ENCODE measurements at places on chromosomes 11 and 22.

DNA sequence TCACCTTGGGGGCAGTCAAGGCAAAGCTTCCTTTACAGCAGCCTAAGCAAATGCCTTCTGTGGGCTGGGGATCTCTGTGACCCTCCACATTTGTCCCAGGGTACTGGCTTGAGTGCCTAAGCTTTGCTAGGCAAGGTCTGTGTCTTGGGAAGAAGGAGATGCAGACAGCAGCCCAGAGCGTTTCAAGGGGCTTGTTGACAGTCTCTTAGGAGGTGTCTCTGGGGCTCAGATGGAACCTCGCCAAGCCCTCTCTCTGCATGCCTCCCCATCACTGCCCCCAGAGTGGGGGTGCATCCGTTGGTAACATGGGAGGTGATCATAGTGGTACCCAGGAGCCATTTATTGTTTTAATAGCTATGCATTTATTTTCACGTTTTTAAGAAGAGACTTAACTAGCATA, 29.1 kb upstream of the TMPRSS4 start:
- no peak for DNase-seq

- DNase-seq, result no peak
Measured at GRCh38 chr11:110529043-110529442, 99.3 kb downstream of the FDX1 start.

DNA sequence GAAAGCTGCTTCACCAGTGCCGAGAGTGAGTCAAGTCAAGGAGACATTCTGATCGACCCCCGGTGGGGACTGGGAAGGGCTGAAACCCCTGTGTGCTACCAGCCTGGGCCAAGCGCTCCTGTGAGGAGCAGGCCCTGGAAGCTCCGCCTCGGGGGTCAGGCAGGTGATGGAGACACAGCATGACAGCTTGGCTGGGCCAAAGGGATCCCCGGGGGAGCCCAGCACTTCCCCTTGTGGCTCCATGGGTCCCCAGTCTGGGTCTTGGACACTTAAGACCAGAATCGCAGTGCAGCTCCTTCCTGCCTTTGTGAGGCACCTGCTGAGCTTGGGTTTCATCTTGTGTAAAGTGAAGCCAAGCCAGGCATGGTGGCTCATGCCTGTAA, 89.2 kb downstream of the MORC2 start:
- no peak for DNase-seq

DNA sequence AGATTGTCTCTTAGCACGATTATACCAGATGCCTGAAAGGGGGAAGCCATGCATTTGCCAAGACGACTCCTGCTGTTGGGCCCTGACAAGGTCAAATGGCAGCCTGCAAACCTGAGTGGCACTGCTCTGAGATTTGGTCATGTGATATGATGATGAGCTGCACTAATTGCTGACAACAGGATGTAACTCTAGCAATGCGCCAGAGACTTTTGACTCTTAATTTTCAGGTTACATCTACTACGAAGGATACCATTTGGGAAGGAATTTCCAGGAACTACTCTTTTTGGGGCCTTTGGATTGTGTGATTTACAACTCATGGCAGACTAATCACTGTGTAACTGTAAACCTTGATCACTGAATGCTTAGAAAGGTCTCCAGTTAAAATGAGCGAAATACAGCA, 13.1 kb downstream of the TREH start:
- no peak for DNase-seq

DNA sequence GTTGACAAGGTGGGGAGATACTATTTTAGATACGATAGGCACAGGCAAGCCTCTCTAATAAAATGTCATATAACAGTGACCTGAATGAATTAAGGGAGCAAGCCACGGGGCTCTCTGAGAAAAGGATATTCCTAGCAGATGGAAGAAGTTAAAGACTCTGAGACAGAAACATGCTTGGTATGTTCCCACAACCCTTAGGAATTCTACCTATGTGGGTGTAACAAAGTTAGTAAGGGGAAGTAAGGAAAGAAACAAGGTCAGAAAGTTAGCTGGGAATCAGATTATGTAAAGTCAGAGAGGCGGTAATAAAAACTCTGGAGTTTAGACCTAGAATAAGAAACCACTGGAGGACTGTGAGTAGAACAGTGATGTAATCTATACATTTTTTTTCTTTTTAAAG, 59.7 kb upstream of the GDPD4 start:
- DNase-seq, result no peak

DNA sequence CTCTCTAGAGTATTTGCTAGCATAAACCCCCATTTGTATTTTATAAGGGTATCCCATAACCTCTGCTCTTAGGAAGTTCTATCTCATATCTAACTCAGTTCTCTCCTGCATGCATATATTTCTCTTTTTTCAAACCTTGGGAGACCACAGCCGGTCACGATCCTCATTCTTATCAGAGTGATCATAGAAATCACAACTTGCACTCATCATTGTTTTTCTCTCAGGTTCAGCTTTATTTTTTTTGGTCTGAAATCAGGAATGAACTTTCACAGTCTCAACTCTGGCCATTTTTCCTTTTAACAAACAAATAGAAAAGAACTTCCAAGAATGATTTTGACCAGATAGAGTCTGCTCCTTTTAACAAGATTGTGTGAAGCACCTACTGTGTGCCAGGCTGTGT, 98.6 kb upstream of the BLID start:
- no peak for DNase-seq

GRCh38 chr22:45525480-45525879, 22.8 kb downstream of the FBLN1 start:
- DNase-seq, result no peak

DNA sequence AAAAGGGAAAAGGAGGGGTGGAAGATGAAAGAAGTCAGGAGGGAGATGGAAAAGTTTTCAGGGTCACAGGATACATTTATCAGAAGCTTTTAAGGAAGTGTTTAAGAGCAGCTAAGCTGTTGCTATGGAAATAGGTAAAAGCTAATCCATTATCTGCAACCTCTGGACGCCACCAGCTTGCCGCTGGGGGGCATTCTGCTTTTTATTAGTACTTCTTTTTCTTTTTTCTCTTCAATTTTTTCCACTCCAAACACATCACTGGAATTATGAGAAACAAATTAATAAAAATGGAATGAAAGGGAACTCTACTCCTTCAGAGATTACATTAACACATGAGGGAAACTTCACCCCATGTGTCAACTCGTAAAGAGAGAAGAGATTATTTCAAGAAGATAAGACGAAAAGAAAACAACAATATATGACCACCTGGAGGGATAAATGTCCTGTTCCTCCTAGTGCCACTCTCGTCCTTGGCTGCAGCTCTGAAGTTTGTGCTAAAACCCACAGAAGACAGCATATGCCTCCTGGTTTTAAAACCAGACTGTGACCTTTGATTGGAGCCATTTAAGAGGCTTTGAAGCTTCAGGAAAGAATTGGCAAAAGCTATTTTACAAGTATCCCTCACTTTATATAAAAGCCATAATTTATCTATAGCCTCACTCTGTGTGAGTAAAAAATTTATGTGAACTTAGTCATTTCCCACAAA, 972.8 kb downstream of the OPCML start:
- DNase-seq, result no peak

DNA sequence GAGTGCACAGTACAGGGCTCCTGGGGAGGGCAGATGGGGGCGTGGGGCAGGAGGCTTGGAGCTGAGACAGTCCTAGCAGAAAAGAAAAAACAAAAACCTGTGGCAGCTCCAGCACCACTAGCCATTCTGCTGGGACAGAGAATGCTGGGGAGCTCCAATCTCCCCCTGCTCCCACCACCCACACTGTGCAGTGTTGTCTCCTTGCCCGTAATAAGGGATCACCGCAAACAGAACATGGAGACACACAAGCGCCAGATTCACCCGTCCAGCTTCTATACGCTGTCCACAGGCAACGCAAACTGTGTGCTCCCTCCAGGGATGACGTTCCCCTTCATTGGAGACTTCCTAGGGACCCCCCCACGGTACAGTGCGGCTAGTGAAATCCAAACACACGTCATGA, 31.4 kb downstream of the OPCML start:
- no peak for DNase-seq

DNA sequence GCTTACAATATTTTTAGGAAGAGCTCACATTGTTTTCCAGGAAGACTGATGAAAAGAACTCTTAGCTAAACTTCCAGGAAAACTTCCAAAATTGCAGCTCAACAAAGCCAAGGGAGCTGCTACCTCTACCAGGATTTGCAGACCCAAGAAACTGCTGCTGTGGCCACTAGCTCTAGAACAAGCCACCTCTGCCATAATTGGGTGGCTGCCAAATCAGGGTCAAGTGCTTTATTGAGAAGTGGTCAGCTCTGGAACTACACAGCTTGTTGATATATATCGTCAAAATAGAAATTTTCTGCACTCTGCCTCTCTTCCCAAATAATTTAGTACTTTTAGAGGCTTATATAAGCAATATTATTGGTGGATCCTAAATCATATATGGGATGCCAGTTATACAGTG, 371.8 kb upstream of the CHORDC1 start:
- DNase-seq, result no peak

- DNase-seq, result no peak
Measured at GRCh38 chr22:38710351-38710750, 4.6 kb downstream of the GTPBP1 start.

DNA sequence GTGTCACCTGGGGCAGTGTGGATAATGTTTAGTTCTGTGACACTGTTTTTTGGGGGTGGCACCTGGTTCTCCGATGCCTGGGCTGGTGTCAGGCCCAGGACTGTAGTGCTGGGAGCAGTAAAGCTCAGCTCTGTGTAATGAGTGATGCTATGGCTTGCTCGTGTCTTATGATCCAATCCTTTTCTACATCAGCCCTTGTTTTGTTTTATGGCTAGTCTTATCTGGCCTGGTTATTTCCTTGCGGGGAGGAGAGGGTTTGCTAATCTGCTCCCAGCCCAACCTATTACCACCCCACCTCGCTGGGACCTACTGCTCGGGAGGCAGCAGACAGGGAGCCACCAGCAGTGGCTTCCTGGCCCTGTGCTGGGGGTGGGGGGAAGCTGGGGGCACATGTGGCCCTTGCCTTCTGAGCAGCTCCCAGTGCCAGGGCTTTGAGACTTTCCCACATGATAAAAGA, 35.0 kb upstream of the TPBGL start:
- DNase-seq, result no peak

DNA sequence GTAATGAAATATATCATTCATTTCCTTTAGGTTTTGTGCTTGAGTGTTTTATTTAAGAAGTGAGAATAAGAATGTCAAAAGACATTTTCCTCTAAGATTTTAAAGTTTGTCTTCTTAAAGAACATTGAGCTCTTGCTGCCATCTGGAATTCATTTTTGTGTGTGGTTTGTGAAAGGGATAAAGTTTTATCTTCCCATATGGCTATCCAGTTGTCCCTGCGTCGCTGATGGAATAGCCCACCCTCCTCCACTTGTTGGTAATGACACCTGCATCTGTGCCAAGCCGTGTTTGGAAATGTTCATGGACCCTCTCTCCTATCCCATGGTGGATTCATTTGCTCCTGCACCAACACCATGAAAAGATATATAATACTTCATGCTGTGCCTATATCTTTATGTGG, 901.5 kb downstream of the BRD1 start:
- no peak for DNase-seq

- peak; percentile 48 for DNase-seq
Measured at GRCh38 chr11:86041975-86042378, 26.9 kb downstream of the PICALM start.

DNA sequence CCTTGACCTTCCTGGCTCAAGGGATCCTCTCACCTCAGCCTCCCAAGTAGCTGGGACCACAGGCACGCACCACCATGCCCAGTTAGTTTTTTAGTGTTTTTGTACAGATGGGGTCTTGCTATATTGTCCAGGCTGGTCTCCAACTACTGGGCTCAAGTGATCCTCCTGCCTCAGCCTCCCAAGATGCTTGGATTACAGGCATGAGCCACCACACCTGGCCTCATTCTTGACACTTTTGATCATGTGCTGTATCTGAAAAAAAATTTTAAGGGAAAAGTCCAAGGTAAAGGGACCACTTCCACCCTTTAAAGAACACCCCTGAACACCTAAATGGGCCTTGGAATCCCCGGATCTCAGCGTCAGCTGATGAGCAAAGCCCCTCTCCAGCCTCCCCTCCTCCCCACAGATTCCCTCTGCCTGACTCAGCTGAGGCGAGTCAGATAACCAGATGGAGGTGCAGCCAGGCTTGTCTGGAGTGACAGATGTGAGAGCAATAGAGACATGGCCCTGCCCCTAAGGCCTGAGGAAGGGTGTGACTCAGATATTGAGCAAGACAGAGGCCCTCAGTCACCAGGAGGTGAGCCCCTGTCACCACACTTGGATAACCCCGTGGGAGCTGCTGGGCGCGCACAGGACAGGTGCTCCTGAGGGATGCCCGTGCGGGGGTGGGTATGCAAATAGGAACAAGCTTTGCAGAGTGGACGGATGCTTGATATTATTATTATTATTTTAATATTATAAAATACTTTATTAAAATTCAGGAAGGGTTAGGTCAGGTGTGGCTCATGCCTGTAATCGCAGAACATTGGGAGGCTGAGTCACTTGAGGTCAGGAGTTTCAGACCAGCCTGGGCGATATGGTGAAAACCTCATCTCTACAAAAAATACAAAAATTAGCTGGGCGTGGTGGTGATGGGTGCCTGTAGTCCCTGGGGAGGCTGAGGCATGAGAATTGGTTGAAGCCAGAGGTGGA, 5.0 kb upstream of the CCDC88B start:
- peak; percentile 80 for DNase-seq

DNA sequence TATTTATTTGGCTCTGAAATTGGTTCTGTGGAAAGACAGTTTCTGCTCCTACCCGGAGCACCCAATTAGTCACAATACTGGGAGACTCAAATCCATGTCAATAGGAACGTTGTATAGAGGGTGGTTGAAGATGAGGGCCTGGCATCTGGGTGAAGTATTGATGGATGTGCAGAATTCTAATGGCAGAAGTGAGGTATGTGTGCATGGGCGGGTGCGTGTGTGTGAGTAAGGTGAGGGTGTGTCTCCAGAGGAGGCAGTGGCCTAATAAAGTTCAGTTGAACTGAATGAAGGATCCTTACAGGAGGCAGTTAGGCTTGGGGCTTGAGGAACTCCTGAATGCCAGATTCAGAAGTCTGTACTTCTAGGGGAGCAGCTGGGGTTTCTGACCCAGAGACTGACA, 71.8 kb upstream of the B3GAT1 start:
- no peak for DNase-seq

DNA sequence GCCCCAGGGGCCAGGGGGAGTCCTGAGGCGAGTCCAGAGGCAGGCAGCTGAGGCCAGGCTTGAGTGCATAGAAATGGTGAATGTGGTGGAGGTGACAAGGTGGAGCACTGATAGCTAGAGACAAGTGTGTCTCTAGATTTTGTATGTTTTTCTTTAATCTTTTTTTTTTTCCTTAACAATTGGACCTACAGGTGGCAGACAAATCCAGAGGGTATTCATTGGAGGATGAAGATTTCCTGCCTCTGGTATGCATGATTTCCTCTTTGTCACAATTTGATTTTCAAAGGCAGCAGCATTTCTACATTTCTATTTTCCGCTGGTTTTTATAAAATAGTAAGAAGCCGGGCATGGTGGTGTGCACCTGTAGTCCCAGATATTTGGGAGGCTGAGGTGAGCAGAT, 47.7 kb upstream of the DKK3 start:
- DNase-seq, result no peak

DNA sequence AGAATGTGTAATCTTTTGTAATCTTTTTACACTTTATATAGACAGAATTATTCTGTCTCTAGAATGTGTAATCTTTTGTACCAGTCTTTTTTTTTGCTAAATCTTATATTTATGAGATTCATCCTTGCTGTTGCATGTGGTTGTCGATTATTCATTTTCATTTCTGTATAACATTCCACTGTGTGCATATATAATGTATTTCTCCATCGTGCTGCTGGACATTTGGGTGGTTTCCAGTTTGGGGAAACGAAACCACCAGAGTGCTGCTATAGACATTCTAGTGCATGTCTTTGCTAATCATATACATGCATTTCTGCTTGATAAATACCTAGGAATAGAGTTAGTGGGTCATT, 146.5 kb downstream of the GRIK4 start:
- DNase-seq, result no peak

- DNase-seq, result no peak
Measured at GRCh38 chr22:47218671-47219070, 456.2 kb downstream of the TBC1D22A start.
